NCI-H446 (cell line): ENCODE measurements at places on chromosomes 5 and 9.

GRCh38 chr5:37838933-37839341 is 904 bp downstream of the GDNF start:
- no peak for DNase-seq

DNA sequence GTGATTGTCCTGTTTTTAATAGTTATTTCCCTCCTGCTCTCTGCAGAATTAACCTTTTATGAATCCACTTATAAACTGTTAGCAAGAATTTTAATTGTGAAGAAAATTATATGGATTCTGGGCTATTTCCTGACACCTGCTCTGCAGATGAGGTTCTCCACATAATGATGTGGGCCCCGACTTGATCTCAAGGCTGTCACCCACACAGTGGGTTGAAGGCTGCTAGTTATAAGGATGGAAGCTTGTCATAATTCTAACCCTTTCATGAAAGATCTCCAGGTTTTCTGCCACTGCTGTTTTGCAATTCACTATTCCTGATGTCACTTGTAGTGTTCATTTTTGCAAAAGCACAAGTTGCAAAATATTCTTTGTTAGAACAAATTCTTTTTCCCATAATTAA is 69.1 kb upstream of the MAN2A1 start:
- DNase-seq: no peak

- DNase-seq: no peak
These were observed 359.6 kb upstream of the SMC2 start for GRCh38 chr9:103734471-103734870.

GRCh38 chr9:112012026-112012902 is 115.7 kb downstream of the UGCG start:
- no peak for DNase-seq

GRCh38 chr9:99445371-99445891 is 223.3 kb downstream of the SEC61B start:
- peak; percentile 39 for DNase-seq

DNA sequence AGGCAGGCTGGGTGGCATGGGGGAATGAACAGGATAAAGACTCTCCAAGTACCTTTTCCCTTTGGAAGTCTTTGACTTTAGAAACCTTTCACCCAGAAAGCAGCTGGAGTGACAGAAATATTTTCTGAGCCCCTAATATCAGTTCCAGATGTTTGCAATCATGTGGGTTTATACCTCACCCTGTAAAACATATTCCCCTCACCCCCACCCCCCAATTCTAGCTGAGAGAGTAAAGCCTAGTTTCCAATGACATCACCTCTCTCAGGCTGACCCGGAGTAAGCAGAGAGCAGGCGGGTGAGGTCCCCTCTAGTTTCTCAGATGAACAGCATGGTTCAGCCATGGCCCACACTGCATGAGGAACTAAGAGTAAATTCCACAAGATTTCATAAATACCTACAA is 82.9 kb upstream of the TRIM32 start:
- no peak for DNase-seq

DNA sequence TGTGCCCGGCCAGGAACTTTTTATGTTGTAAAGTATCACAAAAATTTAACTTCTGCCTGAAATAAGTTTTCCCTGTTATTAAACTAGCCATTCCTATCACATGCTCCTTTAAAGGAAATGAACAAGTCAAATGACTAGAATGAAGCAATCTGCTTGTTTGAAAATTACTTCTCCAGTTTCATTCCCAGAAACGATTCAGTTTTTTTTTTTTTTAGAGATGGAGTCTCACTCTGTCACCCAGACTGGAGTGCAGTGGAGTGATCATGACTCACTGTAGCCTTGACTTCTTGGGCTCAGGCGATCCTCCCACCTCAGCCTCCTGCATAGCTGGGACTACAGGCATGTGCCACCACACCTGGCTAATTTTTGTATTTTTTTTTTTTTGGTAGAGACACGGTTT is 13.3 kb upstream of the GNG10 start:
- DNase-seq: no peak

GRCh38 chr5:16792598-16793275 is 143.4 kb downstream of the MYO10 start:
- DNase-seq: peak; percentile 73

DNA sequence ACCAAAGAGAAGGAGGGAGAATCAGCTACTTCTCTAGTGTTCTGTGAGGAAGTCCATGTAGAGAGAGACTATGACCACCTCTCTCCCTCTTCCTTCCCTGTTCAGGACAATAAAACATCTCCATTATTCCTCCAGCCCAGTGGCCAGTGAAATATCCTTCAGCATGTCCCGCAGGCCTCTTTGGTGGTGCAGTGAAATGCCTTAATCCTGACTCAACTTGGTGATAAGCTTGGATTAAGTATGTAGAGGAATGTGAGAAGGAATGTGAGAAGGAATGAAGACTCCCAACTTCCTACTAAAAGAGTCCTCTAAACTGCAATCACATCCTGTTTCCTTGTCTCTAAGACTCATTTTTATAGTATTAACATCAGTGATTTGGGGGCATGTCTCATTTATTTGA is 167.3 kb downstream of the TRPM3 start:
- DNase-seq: no peak

DNA sequence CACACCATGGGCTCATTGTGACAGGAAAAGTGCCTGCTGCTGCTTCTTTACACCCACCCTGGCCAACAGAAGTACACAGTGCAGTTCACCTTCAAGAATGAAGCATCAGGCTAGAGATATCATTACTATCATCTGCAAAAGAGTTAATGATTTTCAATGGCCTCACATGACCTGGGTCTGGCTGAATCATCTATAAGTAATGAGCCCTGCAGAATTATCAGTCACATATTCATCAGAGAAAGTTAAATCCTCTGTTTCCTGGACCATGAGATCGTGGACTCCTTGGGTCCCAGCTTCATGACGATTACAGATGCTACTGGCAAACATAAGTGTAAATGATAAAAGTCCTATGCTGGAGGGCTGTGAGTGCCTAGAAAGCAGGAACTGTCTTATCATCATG is 8.3 kb downstream of the BAG1 start:
- DNase-seq: no peak

DNA sequence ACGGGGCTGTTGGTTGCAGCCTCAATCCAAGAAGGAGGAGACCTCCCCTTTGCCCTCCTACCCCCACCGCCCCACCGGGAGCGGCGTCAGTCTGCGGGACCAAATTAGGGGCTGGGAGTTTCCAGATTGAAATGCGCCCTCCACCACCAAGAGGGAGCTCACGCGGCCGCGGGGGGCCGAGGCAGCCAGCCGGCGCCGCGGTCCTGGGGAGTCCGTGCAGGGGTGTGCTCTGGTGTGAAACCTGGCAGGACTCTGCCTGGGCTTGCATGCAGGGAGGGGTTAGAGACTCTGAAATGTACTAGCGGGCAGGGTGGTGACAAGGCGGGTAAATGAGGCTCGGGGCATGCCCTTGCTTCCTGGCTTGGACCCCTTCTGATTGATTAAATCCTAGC is 989 bp upstream of the FBN2 start:
- DNase-seq: no peak

DNA sequence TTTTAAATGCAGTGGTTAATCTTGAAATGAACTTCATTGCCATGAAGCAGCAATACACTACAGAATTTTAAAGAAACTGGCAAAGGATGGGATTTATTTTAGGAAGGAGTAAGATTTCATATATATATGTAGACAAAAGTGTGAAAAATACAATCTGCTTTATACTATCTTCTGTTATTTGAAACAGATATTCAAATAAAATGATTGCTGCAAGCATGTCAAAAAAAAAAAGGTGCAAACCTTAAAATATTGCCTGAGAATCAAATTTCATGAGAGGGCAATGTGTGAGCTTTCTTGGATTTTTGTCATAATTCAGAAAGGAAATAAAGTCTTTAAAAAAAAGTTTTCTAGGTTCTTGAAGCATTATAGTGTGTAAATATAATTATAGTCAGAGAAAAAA is 705.0 kb upstream of the CDH10 start:
- DNase-seq: no peak

DNA sequence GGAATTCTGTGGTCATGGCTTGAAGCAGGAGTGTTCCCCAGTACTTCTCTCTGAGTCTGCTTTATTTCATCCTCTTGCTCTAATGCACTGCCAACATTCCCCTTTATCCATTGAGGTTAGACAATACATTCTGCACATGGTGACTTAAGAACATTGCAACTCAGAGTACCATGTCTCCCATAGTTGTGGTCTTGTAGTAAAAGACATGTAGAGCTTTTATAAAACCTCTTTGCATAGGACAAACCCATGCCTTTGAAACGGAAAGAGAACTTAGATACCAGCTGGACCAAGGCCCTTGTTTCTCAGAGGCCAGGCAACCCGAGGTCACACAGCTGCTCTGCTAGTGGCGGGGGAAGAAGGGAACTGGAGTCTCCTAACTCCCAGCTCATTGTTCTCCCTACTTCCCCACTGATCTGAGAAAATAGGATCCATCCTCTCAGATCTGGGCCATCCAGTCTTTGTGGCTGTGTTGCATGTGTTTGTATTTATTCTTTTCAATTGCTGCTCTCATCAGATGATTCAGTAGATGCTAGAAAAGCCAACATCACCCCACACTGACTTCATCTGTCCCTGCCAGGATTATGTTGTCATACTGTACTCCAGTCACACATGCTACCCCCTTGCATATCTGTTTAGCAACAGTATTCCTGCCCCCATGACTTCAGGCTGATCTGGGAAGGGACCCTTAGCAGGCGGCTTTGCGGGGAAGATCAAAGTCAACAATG is 236.9 kb downstream of the SAXO1 start:
- no peak for DNase-seq
